ENCODE measurements at places on chromosomes 13 and 19.

GRCh38 chr13:101916775-101917474 lies 464.4 kb downstream of the ITGBL1 start:
- no peak for DNase-seq

DNA sequence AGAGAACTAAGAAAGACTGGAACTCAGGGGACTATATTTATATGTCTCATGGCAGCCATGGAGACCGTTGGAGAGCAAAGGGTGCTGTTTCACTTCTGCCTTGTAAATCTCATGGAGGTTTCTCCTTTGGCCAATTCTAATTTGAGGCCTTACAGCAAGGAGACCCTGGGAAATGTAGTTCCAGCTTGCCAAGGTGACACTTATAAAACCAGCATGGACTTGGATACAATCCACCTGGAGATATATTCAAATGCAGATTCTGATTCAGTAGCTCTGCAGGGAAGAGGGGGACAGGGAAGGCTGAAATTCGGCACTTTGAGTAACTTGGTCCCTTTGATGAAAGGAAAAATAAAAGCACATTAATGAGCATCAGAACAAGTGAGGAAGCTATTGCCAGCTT lies 90.0 kb downstream of the OXGR1 start:
- DNase-seq: no peak

DNA sequence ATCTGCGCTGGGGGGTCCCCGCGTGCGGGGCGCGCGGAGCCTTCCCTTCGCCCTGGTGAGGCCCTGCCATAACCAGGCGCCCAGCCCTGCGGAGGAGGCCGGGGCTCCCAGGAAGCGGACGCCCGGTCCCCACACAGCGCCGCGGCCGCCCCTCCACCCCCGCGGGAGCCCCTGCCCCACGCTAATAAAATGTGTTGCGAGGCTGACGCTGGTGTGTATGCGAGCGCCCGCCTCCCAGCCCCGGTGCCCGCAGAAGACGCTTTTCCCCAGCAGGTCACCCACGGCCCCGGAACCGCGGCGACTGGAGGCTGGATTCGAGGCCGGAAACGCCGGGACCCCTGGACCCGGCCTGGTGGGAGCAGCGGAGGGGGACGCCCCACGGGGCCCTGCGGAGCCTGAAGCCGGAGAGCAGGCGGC lies 12.1 kb upstream of the CDC34 start:
- DNase-seq: no peak

DNA sequence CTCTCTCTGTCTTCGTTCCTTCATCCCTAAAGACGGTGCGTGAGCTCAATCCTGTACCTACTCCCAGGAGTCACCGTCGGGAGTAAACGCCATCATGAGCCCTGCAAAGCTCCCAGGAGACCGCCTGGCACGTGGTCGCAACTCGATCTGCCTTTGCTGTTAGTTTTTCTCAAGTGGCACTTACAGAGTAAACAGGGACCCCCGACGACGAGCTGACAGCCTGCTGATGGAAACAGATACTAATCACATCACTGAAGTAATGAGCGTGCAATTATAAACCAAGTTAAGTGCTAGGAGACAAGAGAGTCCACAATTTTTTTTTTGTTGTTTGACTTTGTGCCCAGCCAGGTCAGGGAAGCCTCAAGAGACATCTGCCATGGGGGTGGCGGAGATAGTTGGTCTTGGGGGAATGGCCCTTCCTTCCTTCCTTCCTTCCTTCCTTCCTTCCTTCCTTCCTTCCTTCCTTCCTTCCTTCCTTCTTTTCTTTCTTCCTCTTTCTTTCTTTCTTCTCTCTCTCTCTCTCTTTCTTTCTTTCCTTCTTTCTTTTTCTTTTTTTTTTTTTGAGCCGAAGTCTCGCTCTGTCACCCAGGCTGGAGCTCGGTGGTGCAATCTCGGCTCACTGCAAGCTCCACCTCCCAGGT lies 23.6 kb downstream of the CACNG6 start:
- DNase-seq: no peak

- no peak for DNase-seq
Measured at GRCh38 chr13:104953588-104953987, 1581.9 kb downstream of the EFNB2 start.

GRCh38 chr19:46728693-46729339 lies 11.9 kb upstream of the PRKD2 start:
- peak; percentile 90 for DNase-seq

DNA sequence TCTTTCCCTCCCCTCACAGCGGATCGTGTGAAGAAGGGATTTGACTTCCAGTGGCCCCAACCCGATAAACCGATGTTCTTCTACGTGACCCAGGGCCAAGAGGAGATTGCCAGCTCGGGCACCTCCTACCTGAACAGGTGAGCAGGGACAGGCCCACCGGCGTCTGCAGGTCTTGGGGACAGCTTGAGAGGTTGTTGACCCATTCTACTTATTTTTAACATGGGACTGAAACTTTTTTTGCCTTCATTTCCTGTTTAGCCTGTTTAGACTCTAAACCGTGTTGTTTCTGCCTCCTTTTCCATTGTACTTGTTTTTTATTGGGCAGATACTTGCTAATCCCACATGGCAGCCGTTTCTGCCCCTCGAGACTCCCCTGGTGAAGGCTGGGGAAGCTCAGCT lies 28.5 kb downstream of the UPF1 start:
- no peak for DNase-seq

DNA sequence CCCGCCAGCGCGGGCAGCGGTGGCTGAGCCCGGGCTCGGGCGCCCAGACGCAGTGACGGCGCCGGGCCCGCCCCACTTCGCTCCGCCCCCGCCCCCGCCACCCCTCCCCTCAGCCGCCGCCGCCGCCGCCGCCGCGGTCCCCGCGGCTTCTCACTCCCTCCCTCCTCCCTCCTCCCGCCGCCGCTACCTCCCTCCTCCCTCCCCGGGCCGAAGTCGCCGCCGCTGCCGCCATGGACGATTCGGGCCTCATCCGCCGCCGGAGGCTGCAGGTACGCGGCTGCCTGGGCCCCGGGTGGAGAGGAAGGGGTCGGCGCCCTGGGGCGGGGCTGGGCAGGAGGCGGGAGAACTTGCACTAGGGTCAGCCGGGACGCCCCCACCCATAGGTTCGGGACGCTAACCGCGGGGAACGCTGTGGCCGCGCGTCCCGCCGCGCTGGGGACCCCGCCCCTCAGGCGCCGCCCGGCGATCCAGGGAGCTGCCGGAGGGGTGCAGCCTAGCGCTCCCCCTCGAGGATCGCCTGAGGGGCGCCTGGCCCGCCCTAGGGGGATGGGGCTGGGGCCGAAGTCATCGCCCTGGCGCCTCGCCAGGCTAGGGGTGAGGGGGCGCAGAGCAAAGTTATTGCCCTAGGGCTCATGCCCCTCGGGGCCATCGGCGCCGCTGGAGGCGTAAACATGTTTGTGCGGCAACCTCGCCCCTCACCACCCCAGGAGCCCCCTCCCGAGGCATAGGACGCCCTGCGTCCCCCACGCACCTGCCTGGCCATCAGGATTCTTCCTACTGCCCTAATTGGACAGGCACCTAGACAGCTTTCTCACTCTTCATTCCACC lies 427 bp downstream of the RTBDN start:
- DNase-seq: no peak

DNA sequence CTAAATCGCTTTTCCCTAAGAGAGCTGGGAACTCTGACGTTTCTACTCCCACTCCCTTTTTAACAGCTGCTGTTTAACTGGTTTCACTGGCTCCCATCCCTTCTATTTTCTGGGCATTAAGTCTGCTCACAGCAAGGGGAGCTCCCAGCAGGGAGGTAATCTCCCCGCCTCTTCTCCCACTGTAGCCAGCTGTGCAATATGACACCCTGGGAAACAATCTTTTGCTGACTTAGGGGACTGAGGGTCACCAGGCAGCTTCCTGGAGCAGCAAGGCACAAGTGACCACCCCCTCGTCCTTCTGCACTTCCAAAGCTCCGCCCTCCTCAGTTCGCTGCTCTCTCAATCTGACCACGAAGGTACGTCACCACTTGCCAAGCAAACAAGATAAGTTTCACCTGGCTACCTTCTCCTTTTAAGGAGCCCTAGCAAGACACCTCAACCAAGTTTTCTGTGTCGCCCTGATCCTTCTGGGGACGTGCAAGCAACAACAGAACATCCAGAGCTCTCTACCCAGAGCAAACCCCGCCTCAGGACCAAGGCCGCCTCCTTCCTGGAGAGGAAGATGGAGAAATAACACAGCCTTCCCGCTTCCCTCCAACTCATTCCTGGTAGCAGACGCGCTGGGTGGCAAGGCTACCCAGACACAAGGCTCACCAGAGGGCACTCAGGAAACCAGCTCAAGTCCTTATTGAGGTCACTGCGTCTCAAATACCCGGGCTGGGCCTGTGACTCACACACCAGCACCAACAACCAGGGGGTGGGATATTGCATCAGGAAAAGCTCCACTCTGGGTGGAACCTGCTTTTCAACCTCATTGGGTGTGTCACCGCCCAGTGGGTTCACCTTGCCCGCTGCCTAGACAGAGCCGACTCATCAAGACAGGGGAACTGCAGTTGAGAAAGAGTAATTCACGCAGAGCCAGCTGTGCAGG lies 92.4 kb downstream of the STK24 start:
- peak; percentile 95 for DNase-seq

DNA sequence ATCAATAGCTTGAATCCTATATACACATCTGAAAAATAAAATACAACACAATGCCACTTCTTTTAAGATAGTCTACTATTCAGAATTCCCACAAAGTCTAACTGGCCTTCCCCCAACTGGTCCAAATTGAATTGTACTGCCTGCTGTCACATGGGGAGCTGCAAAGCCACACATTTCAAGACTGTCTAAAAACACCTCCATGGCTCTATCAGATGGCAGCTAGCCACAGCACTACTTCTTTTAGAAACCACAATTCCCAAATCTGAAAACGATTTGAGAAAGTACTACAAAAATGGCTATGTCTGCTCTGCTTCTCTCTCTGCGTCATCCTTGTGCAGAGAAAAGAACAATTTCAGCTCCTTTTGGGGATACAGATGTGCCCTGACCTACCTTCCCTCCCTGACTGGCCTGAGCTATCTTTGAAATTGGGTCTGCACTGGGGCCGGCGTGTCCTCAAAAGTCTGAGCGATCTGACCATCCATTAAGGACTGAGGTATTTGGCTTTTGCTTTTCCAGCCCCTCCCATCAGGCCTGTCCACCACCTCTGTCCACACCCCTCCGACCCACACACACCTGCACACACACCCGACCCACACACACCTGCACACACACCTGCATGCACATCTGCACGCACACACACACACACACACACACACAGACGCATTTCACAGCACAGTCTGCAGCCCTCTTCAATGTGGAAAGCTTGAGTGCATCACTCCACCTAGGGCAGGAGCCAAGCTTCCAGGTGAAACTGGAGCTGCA lies 68.6 kb upstream of the IPO5 start:
- no peak for DNase-seq

DNA sequence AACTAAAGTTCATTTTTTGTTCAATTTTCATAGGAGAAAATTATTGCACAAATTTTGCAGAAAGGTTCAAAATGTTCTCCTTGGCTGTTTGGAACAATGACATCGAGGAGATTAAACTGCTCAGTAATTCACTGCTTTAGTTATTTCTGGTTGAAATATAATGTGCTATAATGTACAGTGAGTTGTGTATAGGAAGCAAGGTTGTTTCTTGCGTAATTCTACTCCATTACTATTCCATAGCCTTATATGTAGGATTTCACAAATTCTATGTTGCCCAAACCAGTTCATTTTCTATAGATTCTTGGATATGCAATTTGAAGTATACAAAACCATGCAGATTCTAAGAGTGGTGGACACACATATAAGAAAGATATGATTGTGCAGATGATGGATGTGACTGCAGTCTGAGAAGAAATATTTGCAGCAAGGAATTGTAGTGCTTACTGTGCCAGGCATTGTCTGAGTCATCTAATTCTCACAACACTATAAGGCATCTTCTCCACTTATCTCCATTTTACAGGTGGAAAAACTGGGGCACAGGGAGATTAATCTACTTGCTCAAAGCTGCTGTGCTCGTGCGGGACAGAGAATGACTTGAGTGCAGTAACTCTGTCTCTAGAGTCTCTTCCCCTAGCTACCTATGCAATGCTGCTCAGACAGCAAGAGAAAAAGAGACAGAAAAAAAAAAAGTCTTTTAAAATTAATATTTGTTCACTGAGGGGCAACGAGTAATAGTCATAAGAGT lies 515.5 kb downstream of the MYO16 start:
- DNase-seq: no peak

DNA sequence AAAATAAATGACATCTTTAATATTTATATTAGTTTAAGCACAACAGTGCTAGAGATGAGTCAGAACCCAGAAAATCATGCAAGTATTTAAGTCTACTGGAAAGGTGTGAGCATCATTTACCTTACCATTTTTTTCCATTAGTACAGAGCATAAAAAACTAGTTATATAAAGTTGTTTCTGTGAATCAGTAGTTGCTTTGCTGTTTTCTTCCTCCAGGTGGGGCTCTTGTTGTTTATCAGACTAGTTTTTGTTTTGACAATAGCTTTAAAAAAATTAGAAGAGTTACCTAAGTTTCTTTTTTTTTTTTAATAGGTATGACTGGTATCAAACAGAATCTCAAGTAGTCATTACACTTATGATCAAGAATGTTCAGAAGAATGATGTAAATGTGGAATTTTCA lies 12.7 kb downstream of the SUGT1 start:
- DNase-seq: peak; percentile 40

- DNase-seq: no peak
Measured at GRCh38 chr13:23570099-23570920, at the start of gene TNFRSF19. Gene TNFRSF19 (plus strand): TSS chr13:23570412. CDS start chr13:23590184, 19,772 bp downstream.

GRCh38 chr19:5880604-5881078 lies 10.3 kb upstream of the FUT5 start:
- DNase-seq: no peak

DNA sequence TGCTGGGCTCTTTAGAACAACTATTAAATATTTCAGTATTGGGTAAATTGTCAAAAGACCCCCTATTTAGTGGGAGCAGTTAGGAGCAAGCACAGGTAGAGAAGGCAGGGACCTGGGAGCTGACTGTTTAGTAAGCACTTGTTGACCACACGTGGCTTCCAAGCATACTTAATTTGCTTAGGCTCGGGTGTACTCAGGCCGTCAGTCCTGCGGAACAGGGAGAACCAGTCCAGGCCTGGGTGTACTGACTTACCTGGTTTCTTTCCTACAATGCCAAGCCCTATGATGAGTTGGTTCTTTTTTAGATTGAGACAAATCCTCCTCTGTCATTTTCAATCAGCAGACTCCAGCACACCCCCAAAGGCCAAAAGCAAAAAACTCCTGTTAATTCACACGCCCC lies 90.0 kb downstream of the WDFY2 start:
- DNase-seq: no peak

DNA sequence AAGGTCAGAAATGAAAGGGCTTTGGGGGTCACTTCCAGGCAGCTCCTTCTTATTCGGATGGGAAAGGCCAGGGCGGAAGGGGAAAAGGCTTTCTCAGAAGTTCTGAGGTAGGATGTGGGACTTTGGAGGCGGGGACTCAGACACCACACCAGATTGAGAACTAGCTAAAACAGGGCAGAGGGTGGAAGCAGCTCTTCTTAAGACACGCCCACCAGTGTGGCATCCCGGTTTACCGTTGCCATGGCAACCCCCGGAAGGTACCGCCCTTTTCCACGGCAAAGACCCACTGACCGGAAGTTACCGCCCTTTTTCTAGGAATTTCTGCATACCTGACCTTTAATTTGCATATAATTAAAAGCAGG lies 3.8 kb upstream of the LILRA5 start:
- DNase-seq: no peak

GRCh38 chr13:83865161-83866137 lies 16.8 kb downstream of the SLITRK1 start:
- DNase-seq: no peak

GRCh38 chr19:50414864-50415660 lies 3.7 kb upstream of the SPIB start:
- peak; percentile 47 for DNase-seq

GRCh38 chr13:111216166-111216960 lies 101.3 kb downstream of the ARHGEF7 start:
- no peak for DNase-seq

Measured in kidney capillary endothelial cell (primary cell).